ENCODE measurements at places on chromosomes 3 and 15.

- peak overlapping the region; percentile 93 for H3K27ac ChIP-seq
- no peaks in the 10 kb centered on the region for H3K4me1 ChIP-seq
- peak; percentile 55 for DNase-seq
These were observed 753 bp downstream of the ITGB5 start for GRCh38 chr3:124886168-124887056.

DNA sequence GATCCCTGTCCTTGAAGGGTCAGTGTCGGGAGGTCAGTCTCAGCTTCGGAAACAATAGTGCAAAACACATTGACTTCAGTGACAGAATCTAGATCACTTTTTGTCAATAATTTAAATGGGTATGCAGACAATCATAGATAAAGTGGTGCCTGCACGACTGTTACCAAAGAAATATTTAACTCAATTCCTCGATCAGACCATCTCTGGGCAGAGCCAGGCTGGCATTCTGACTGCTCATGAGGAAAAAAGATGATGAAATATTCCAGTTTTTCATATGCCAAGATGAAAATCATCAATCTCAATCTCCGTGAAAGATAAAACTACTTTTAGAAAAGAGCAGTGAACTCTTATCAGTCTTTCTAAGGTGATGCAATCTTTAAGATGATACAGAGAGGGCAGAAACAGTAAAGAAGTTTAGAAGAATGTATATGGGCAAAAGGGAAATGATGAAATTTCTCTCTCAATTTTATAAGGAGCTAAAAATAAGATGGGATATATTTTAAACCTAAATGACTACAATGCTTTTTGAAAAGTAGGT lies 169.9 kb downstream of the WDR72 start:
- H3K4me1 ChIP-seq: no peaks in the 10 kb centered on the region
- no peaks in the 10 kb centered on the region for H3K36me3 ChIP-seq
- no peaks in the 10 kb centered on the region for H3K27me3 ChIP-seq
- no peak overlapping the region for H3K4me3 ChIP-seq
- no peak for DNase-seq

GRCh38 chr3:156189927-156190326 lies 69.5 kb downstream of the KCNAB1 start:
- H3K36me3 ChIP-seq: no peaks in the 10 kb centered on the region
- no peak for DNase-seq
- no peak overlapping the region for H3K4me3 ChIP-seq
- no peaks in the 10 kb centered on the region for H3K4me1 ChIP-seq
- no peaks in the 10 kb centered on the region for H3K27me3 ChIP-seq

DNA sequence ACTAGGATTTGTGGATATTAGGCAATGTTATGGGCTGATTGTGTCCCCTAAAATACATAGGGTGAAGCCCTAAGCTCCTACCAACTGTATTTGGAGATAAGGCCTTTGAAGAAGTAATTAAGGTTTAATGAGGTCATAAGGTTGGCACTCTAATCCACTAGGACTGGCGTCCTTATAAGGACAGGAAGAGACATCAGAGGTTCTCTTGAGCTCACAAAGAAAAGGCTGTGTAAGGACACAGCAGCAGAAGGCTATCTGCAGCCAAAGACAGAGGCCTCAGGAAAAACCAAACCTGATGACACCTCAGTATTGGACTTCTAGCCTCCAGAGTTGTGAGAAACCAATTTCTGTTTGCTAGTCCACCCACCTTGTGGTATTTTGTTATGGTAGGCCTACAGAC lies 416.7 kb downstream of the ZBTB20 start:
- H3K27me3 ChIP-seq: no peaks in the 10 kb centered on the region
- DNase-seq: no peak
- H3K4me3 ChIP-seq: no peak overlapping the region

DNA sequence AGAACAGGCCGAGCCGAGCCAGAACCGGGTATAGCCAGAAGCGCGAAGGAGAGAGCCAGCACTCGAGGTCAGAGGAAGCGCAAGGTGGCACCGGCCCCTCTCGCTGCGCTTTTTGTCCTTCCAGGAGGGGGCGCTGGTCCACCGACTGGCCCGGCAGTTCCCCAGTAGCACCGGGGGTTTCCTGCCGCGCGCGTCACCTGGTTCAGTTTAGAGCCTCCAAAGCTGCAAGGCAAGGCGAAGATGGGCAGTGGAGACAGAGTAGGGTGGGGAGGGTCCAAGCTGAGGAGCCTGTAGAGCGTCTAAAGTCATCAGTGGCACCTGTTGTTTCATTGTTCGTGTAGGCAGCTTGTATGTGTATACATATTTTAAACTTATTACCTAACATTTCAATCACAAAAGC lies 7.6 kb upstream of the NR2E3 start:
- H3K27me3 ChIP-seq: no peaks in the 10 kb centered on the region
- no peaks in the 10 kb centered on the region for H3K36me3 ChIP-seq
- no peak for DNase-seq
- no peaks in the 10 kb centered on the region for H3K4me1 ChIP-seq

- no peak for DNase-seq
- H3K4me3 ChIP-seq: no peak overlapping the region
- no peak overlapping the region for H3K27ac ChIP-seq
- H3K4me1 ChIP-seq: no peaks in the 10 kb centered on the region
- no peaks in the 10 kb centered on the region for H3K36me3 ChIP-seq
- no peaks in the 10 kb centered on the region for H3K27me3 ChIP-seq
These were observed 177.1 kb upstream of the ICE2 start for GRCh38 chr15:60656041-60656440.

DNA sequence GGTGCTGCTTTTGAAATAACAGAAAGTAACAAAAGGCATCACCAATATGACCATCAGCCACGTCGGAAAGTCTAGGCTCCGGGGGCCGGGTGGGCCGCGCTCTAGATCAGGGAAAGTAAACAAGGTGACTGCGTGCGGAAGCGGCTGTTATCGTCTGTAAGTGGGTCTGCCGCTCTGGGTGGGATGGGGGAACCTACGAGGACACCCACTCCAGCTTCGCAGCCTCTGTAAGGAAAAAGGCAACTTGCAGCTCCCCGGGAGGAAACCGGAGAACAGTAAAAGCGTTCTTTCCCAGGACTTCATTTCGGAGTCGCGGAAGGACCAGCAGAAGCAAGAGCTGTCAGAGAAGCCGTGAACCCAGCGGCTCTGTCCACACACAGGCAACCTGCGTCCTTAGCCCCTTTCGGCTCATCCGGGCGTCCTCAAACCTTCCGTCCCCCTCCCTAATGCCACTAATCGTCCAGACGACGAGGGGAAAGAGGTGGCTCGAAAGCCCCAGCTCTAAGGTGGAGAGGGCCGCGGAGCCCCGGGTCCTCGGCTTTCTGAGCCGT lies 461 bp downstream of the XRN1 start:
- H3K27me3 ChIP-seq: no peaks in the 10 kb centered on the region
- no peaks in the 10 kb centered on the region for H3K36me3 ChIP-seq
- no peak for DNase-seq
- H3K4me1 ChIP-seq: no peaks in the 10 kb centered on the region
- H3K4me3 ChIP-seq: peak overlapping the region; percentile 84
- peak overlapping the region; percentile 99 for H3K27ac ChIP-seq

DNA sequence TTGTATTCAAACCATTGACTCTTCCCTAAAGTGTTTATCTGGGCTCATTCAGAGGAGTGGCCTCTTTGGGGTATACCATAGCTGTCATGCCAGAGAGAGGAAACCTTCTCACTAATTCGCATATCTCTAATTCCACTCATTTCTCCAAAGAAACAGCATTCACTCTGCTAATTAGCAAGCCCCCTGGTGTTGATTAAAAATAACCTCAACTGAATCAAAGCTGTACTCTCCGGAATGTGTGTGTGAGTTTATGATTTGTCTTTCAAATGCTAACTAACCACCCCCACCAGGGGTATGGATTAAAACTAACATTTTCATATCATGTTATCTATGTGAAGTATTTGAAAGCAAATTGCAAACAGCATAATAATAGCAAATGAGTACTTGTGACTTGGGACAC lies 45.5 kb downstream of the PAQR5 start:
- no peaks in the 10 kb centered on the region for H3K27me3 ChIP-seq
- H3K27ac ChIP-seq: no peak overlapping the region
- no peaks in the 10 kb centered on the region for H3K4me1 ChIP-seq

- H3K27me3 ChIP-seq: no peaks in the 10 kb centered on the region
- DNase-seq: no peak
- peaks cover 8% of the 10 kb centered on the region for H3K36me3 ChIP-seq
- peak overlapping the region; percentile 84 for H3K4me3 ChIP-seq
These were observed 1.5 kb downstream of the ZNF639 start for GRCh38 chr3:179324270-179324754.

DNA sequence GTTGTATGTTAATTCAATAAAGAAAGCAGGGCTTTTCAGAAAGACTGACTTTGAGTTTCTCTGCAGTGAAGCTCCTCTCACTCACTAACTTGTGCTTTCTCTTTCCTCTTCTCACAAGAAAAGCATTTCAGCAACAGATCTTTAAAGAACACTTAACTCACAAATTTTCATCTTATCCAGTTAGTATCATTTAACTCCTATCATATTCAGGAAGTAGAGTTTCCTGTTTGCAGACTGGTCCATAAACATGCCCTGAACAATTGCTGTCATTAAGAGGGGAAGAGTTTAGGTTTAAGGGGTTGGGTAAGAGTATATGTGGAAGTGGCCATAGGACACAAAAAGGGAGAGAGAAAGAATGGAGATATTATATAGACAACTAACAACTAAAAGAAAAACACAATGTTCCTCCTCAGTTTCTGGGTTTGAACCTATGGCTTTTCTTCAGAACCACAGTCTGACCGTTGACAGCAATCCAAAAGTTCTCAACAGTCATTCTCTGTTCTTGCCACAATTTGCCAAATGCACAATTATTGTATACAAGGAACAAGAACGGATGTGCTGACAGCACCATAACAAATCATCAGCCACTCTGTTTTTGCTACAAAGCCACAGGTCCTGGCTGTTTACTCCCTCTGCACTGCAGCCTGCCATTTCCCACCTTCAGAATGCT lies 63.9 kb downstream of the CHAC1 start:
- no peak overlapping the region for H3K4me3 ChIP-seq
- no peaks in the 10 kb centered on the region for H3K36me3 ChIP-seq
- H3K4me1 ChIP-seq: no peaks in the 10 kb centered on the region
- DNase-seq: no peak
- no peaks in the 10 kb centered on the region for H3K27me3 ChIP-seq

DNA sequence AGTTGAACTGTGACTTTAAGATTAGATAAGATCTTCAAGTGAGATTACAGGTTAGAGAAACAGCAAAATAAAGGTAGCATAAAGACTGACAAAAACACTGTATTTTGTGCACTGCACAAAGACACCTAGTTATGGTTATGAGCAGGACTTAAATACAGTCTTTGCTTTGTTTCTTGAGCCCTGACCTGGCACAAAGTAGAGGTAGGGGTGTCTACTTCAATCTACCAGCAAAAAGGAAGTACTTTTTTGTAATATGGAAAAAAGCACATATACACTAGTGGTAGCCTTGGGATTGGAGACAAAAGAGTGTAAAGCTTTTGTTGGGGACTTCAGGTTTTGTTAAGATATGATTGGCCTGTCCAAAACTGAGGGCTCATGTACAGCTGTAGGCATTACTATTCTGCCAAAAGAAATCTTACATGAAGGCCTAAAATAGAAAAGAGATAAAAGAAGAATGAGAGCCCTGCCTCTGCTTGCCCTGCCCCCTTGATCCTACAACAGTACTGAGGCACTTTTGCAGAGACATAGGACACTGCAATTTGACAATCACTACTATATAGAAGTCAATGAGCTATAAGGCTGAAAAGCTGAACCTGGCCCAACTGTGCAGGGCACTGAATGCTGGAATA lies 194.3 kb downstream of the CBLB start:
- H3K36me3 ChIP-seq: no peaks in the 10 kb centered on the region
- no peak for DNase-seq
- H3K27me3 ChIP-seq: no peaks in the 10 kb centered on the region
- H3K4me1 ChIP-seq: no peaks in the 10 kb centered on the region
- H3K27ac ChIP-seq: no peak overlapping the region

GRCh38 chr3:87197531-87197930 lies 29.6 kb upstream of the CHMP2B start:
- H3K27ac ChIP-seq: no peak overlapping the region
- H3K36me3 ChIP-seq: no peaks in the 10 kb centered on the region
- no peaks in the 10 kb centered on the region for H3K27me3 ChIP-seq
- DNase-seq: no peak
- H3K4me3 ChIP-seq: no peak overlapping the region

DNA sequence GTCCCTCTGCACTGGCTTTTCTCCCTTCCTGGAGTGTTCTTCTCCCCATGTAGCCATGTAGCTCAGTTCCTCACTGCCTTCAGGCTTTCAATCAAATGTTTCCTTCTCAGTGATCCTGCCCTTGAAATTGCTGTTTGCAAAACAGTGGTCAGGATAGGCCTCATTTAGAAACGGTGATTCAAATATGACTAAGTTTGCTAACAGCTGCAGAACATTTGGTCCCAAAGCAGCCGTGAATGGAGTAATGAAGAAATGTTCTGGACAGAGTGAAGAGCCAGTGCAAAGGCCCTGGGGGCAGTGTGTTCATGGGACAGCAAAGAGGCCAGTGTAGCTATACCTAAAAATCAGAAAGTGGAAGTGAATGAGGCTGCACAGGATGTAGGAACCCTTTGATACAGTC lies 223.4 kb downstream of the FEZF2 start:
- peak overlapping the region; percentile 21 for H3K27ac ChIP-seq
- no peaks in the 10 kb centered on the region for H3K36me3 ChIP-seq
- no peak overlapping the region for H3K4me3 ChIP-seq
- no peak for DNase-seq
- peaks cover 2% of the 10 kb centered on the region for H3K4me1 ChIP-seq

- no peaks in the 10 kb centered on the region for H3K36me3 ChIP-seq
- H3K4me1 ChIP-seq: no peaks in the 10 kb centered on the region
- H3K27ac ChIP-seq: no peak overlapping the region
- DNase-seq: no peak
- no peaks in the 10 kb centered on the region for H3K27me3 ChIP-seq
These were observed 35.4 kb upstream of the UBE3A start for GRCh38 chr15:25474251-25474650.

- no peak overlapping the region for H3K4me3 ChIP-seq
- no peaks in the 10 kb centered on the region for H3K4me1 ChIP-seq
- no peak overlapping the region for H3K27ac ChIP-seq
- H3K36me3 ChIP-seq: no peaks in the 10 kb centered on the region
These were observed 20.9 kb downstream of the GPD1L start for GRCh38 chr3:32127219-32127826.

- H3K4me3 ChIP-seq: peak within 1 kb of the TSS; percentile 67
- H3K27ac ChIP-seq: no peak within 1 kb of the TSS
- no peaks in the 10 kb centered on the region for H3K27me3 ChIP-seq
- DNase-seq: no peak
These were observed at the start of gene SPSB4 for GRCh38 chr3:141050576-141051442. Gene SPSB4 (plus strand): TSS chr3:141051347. CDS start chr3:141066105, 14,758 bp downstream.

GRCh38 chr15:93166675-93167074 lies 77.7 kb upstream of the RGMA start:
- H3K36me3 ChIP-seq: no peaks in the 10 kb centered on the region
- no peaks in the 10 kb centered on the region for H3K4me1 ChIP-seq
- no peak overlapping the region for H3K4me3 ChIP-seq
- DNase-seq: no peak

Data from breast epithelium (tissue), 4 donors.